Fibroblast of gingiva (primary cell): ENCODE measurements at places on chromosomes 2 and 18.

DNA sequence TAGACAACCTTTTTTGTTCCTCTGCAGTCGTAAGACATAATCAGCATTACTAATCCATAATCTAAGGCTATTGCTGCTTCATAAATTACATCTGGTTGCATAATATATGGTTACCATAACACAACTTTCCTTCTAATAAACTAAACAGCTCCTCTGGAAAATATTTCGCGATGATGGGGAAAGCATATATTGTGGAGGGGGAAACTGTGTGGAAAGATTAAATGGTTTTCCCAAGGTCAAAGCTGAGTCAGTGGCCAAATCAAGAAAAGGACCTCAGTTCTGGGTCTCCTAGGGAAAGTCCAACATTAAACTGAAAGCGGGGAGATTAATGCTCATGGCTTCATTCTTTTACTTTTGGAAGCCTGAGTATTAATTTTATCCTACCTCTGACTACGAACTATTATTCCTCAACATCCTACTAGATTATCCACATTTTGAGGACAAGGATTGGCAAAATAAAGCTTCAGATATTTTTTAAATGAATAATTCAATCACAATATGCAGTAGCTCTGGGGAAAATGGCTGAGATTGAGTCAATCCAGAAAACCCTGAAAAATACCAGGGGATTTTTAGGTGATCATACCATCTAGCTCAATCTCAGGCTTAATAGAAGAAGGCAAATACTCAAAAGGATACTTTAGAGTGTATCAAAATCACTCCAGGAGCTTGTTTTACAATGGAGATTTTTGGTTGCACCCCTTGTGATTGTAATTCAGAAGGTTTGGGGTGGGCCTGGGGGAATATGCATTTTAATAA, 33.8 kb upstream of the STK17B start:
- DNase-seq = peak; percentile 29

DNA sequence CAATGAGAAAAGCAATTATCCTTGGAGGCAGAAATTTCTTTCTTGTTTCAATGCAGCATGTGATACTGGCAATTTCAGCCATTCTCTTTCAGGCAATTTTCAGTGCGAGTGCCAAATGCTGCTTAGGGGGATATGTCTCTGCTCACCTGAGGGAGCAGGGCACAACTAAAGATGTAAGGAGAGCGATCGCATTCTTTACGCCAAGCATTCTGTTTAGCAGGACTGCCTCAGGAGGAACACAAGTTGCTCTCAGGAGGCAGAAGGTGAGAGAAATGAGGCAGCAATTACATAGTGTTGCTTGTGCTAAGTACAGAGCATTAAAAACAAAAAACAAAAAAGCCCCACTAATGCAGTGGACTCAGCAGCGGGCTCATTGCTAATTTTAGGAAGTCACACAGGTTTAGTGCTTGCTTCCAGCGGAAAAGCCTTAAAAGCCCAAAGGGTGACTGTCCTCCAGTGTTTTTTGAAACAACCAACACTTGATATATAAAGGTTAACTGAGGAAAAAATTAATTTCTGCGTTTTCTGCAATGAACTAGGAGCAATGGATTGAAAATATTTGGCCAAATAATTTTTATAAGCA, 116.9 kb downstream of the METTL8 start:
- DNase-seq = no peak

DNA sequence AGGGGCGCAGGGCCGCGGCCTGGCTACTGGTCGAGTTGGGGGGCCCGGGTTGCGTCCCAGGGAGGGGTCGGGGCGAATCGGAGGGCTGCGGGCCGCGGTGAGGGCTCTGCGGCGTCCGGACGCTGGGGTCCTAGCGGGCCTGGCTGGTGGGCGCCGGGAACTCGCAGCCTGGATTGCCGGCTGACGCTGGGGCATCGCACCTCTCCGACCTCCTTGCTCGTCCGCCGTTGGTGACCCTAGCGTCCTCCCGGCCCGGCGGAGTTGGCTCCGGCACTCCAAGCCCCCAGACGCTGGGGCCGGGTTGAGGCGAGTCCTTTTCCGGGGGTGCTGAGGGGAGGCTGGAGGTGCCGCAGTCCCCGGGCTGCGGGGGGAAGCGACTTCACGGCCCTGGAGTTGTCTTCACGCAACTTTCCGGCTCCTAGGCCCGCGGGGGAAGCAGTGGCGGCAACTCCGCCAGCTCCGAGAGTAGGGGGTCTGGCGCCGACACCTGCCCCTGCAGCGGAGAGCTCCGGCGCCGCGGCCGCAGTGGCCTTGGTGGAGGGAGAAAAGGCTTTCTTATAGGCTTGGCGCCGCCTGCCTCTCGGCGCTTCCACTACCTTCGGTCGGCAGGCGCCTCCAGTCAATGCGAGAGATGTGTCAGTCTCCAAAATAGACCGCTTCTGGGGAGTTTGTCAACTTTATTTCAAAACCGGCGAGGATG, 70.3 kb downstream of the HAUS1 start:
- peak; percentile 24 for DNase-seq

DNA sequence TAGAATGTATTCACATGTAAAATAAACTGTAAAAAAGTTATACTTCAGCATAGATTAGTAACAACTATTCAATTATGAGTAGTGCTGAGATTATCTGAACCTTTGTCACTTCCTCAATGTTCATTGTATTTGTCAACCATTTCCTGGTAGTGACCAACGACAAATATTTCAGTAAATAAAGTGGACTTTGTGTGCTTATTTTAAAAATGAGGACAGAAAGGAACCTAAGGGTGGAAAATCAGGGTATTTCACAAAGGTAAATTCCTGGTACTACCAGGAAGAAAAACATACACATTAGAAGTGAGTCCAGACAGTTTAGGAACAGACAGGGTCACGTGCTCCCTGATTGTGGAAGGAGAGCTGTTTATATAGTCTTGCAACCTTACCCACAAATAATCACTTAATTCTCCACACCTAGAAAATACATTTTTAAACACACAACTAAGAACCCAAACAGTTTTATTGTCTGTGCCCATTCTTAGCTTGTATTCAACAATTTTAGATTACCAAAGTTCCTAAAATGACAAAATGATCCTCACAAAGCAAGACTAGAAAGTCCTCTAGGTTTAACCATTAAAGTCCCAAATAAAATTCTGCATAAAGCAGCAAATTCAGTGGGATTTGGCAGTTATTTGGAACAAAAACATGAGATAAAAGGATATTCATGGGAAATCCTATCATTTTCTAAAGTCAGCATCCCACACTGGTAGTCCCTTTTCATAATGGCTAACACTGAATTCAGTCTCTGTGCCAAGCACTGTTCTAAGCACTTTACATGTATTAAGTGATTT, 28.2 kb downstream of the PELI1 start:
- no peak for DNase-seq
